ENCODE measurements at places on chromosomes 11 and 22.

GRCh38 chr22:38336699-38337098 lies 19.5 kb upstream of the CSNK1E start:
- DNase-seq: no peak

GRCh38 chr11:87397011-87397865 lies 359.5 kb downstream of the TMEM135 start:
- no peak for DNase-seq

DNA sequence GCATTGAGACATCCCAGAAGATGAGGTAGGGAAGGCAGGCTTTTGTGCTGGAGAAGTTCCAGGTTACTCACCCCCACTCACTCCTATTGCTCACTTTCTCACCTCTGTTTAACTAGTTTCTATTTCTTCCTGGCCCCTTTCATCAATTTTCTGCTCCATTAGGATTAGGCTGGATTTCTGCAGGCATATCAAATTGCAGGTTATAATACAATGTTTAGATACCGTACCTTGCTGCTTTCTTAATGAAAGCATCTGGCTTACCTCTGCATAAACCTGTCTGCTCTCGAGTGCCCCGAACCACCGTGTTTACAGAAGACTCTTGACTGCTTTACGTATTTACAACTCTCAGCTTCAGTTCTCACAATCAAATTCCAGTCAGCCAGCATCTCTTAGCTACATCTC lies 173.7 kb downstream of the ADAMTS15 start:
- no peak for DNase-seq

GRCh38 chr22:48805516-48805915 lies 1022.2 kb downstream of the BRD1 start:
- DNase-seq: no peak

- peak; percentile 94 for DNase-seq
These were observed at the start of gene ATL3 for GRCh38 chr11:63671322-63672155. ATL3 (minus strand) TSS chr11:63671376; CDS start chr11:63671335, 41 bp downstream.

- no peak for DNase-seq
These were observed 9.6 kb upstream of the HTATIP2 start for GRCh38 chr11:20353829-20354434.

GRCh38 chr22:26342745-26343410 lies 86.2 kb upstream of the ASPHD2 start:
- DNase-seq: no peak

DNA sequence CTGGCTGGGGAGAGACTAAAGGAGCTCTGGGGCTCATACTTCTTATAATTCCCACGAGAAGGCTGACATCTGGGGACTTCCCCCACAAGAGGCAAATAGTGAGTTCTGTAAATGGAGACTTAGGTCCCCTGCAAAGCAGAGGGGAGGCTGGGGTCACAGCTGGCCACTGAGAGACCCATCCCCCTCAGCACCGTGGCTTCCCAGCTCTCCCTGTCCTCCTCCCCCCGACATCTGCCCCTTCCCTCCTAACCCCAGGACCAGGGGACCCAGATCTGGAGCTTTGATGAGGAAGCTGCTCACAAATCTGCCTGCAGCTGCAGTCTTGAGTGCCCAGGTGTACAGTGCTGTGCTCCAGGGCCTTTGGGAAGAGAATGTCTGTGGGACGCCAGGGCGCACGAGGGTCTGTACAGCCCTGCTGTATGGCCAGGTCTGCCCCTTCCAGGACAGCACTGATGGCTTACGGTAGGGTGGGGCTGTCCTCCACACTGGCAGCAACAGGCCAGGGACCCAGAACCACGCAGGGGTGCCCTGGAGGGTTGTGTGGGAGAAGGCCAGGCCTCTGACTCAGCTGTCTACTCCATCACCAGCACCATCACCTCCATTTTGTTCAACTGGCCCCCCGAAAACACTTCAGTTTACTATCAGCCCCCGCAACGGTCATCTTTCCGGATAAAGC lies 1.1 kb downstream of the RGL4 start:
- DNase-seq: no peak

GRCh38 chr22:42344361-42344905 lies 74.0 kb upstream of the TCF20 start:
- DNase-seq: no peak

DNA sequence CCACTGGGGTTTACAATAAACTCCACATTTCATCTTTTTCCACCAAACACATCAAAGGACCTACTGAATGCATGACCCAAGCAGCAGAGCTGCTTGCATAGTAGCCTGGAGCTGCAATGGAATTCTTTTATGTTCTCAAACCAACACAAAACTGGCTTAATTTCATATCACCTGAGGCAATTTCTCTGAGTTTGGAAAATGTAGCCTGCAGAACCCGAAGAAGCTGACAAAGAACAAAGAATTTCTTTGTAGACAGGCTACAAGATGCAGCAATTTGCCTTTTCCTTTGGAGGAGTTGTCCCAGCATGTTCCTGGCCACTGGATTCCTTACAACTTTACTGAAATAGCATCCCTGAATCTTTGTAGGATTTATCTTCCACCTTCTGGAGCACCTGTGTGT lies 5.5 kb upstream of the TECTA start:
- DNase-seq: no peak

DNA sequence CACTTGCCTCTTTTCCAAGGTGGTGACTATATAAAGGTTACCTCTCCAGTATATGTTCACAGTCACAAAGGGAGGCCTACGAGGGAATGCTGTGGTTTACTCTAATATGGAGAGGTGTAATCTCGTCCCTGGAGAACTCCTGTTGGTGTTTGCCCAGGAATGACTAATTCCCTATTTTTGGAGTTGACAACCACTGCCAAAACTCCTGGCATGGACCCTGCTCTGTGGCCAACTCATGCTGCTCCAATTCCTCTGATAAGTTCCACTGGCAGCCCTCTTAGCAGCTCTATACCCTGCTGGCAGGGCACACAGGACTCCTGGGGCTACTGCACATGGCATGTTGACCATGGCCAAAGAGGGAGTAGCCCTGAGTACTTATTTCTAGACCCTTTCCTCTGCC lies 418.7 kb upstream of the ANO5 start:
- no peak for DNase-seq

DNA sequence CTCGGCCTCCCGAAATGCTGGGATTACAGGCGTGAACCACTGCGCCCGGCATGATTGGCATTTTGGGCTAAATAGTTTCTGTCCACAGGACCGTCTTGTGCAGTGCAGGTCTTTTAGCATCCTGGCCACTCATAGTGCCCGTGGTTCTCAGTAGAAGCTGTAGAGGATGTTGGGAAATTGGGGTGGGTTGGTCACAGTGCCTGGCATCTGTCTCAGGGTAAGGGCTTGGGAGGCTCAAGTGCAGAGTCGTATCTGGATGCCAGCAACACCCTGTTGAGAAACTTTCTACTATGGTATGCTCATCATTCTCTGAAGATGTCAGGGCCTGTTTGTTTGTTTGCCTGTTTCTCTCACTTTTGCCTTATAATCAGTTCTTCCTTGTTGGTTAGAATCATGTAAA lies 21.9 kb downstream of the UBE2L3 start:
- no peak for DNase-seq

GRCh38 chr11:122769126-122769780 lies 69.0 kb upstream of the CRTAM start:
- no peak for DNase-seq

- no peak for DNase-seq
These were observed 7.3 kb downstream of the TANGO2 start for GRCh38 chr22:20027966-20028854.

GRCh38 chr11:61733120-61733978 lies 19.1 kb upstream of the MYRF start:
- DNase-seq: peak; percentile 99

- no peak for DNase-seq
These were observed 53.7 kb upstream of the LRRC32 start for GRCh38 chr11:76724171-76724768.

DNA sequence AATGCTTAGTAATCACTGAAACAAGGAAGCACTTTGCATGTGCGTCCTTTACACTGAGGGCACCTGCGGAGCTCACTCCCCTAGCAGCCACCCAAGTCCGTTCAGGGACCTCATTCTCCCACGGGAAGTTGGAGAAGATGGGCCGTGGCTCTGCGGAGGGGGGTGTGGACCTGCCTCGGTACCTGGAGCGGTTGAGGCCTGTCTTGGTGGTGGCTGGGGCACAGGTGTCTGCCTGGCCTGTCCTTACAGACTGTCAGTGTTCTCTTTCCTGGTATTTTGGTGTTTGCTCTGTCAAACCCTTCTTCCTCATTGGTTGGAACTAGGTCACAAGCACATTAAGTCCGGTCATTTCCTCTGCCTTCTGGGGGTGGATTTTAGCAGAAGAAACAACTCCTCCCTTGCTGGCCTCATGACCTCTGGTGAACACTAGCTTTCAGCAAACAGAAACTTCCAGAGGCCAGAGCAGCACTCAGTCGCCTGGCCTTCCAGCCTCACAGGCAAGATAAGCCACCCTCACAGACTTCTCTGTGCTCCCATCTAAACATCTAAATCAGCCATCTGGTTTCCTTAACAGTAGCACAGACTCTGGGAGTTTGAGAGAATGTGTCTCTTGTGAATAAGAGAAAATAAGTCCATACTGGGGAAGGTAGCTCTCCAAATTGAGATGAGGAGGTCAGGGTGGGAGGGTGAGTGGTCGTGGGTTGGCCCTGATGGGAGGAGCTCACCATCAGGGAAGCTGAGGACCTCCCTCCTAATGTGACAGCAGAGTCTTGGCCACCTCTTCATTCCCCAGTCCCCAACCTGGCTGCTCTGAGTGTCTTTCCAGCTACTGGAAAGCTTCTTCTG lies 8.6 kb downstream of the SNAP29 start:
- DNase-seq: no peak

DNA sequence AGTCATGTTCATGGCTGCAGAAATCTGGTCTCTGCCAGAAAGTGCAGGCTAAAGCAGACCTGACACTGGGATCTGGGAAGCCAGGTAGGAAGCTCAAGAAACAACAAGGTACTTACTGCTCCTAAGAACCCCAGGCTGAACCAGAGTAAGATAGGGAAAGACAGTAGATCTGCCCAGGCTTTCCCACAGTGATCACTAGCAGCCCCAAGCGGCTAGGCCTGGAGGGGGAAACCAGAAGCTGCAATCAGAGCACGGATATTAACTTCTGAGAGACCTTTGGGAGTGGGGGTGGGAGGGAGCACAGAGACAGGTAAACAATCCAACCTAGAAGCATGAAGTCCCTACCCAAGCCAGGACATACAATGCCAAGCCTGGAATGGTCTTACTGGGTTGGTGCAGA lies 135.2 kb upstream of the C11orf58 start:
- DNase-seq: no peak

DNA sequence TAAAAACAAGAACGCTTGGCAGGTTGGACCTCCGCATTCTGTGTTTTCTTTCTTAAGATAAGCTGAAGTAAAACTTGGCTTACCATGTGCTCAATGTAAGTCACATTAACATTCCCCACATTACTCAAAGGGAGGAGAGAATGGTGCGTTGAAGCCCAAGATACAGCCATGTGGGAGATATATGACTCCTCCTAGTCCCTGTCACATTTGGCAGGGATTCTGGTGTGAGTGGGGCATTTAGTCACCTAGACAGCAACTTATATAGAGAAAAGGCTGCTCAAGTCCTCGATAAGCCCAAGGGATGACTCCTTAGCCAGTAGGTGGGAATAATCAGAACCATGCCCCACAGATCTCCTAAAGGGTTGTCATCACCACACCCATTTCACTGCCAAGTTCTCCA lies 4.6 kb downstream of the PRSS23 start:
- DNase-seq: no peak

DNA sequence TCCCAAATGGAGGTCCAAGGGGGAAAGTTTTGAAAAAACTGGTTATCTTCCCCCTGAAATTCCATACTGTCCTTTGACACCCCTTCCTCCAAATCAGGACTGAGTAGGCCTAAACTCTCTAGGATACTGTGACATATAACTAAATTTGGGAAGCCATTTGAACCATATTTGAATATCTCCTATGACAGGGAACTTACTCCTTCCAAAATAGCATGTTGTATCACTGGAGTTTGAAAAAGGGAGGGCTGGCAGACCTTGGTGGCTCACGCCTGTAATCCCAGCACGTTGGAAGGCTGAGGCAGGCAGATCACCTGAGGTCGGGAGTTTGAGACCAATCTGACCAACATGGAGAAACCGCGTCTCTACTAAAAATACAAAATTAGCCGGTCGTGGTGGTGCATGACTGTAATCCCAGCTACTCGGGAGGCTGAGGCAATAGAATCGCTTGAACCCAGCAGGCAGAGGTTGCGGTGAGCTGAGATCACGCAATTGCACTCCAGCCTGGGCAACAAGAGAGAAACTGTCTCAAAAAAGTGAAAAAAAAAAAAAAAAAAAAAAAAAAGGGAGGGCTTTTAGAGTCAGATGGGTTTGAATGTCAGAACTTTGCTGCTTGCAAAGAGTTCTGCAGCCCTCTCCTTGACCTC lies 42.4 kb downstream of the PIK3C2A start:
- DNase-seq: no peak
